ENCODE measurements at places on chromosomes 5 and 9. TPM values are rescaled to one million over a fixed set of nuclear protein-coding genes. Genes with fewer than 3 reads are reported as not detected.

- no peak overlapping the region for H3K4me3 ChIP-seq
- DNase-seq: no peak
- H3K27ac ChIP-seq: no peak overlapping the region
- no peaks in the 10 kb centered on the region for H3K27me3 ChIP-seq
- no peaks in the 10 kb centered on the region for H3K36me3 ChIP-seq
Measured at GRCh38 chr5:52867809-52868208, 80.1 kb downstream of the ITGA1 start.

- peaks cover 15% of the 10 kb centered on the region for H3K4me1 ChIP-seq
- H3K36me3 ChIP-seq: no peaks in the 10 kb centered on the region
- no peak overlapping the region for H3K27ac ChIP-seq
- no peaks in the 10 kb centered on the region for H3K27me3 ChIP-seq
- DNase-seq: no peak
Measured at GRCh38 chr5:53350991-53351770, 129.2 kb upstream of the FST start.

DNA sequence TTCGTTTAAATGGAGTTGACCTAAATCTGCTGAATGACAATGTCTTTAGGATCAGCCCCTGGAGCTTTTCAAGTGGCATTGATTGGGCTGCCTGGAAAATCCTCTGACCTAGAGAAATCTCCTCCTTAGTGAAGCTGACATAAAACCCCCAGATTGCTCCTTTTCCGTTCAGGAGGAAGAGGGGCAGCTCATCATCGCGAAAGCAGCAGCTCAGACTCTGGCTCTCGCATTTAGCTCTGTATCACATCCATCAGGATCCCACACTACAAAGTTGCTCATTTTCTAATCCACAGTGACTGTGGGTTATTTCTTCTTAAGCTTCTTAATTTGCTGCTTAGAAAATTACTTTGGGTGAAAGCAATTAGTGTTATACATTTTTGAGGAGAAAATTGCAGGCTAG is 373.7 kb downstream of the ENC1 start:
- DNase-seq: no peak
- no peak overlapping the region for H3K4me3 ChIP-seq
- no peaks in the 10 kb centered on the region for H3K27me3 ChIP-seq
- peaks cover 3% of the 10 kb centered on the region for H3K4me1 ChIP-seq

DNA sequence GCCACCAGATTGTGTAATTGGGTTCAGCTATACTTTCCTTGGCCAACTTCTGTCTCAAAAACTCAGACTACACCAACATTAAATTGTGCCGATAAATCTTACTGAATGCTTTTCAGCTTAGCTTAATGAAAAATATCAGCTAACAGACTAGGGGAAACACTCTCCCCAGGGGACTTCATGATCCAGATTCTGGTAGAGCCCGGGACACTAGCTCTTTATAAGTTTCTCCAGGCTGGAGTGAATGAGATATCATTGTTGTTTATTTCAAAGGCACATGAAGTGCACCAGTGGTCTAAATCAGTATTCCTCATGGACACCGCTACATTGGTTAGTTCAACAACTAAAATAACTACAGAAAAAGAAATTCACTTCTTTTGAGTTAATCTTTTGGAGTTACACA is 10.5 kb upstream of the LHFPL2 start:
- no peaks in the 10 kb centered on the region for H3K36me3 ChIP-seq
- H3K4me1 ChIP-seq: no peaks in the 10 kb centered on the region
- H3K27me3 ChIP-seq: no peaks in the 10 kb centered on the region
- DNase-seq: no peak
- H3K27ac ChIP-seq: no peak overlapping the region

DNA sequence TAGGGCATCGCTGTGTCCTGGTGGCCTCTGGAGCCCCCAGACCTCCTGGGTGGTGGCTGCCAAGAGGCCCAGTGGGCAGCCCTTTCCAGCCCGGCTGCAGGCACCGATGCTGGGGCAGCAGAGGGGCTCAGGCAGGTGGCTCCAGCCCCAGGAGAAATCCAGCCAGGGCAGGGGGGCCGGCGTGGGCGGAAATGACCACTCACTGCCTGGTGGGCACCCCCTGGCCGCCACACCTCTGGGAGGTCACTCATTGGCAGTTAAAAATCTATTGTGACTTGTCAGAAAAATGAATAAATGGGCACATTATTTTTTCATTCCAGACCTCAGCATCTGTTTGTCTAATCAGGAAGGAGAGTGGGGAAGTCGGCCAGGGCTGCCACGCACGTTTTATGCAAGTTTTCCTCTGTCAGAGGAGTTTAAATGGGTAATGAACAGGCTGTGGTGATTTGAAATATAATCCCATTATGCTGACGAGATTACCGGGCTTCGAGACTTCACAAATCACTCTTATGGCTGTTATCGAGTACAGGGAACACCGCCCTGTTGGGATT is 171.9 kb downstream of the GAPVD1 start:
- H3K4me3 ChIP-seq: no peak overlapping the region
- peaks cover 5% of the 10 kb centered on the region for H3K36me3 ChIP-seq
- H3K27ac ChIP-seq: no peak overlapping the region
- H3K27me3 ChIP-seq: no peaks in the 10 kb centered on the region
- no peaks in the 10 kb centered on the region for H3K4me1 ChIP-seq

GRCh38 chr9:111450124-111450523 is 34.1 kb downstream of the ECPAS start:
- no peak for DNase-seq
- H3K36me3 ChIP-seq: peaks cover 5% of the 10 kb centered on the region
- H3K27me3 ChIP-seq: no peaks in the 10 kb centered on the region

- peaks cover 68% of the 10 kb centered on the region for H3K36me3 ChIP-seq
- DNase-seq: no peak
- H3K4me3 ChIP-seq: no peak overlapping the region
- H3K27ac ChIP-seq: no peak overlapping the region
- no peaks in the 10 kb centered on the region for H3K27me3 ChIP-seq
Measured at GRCh38 chr5:112865128-112865527, 4.0 kb downstream of the SRP19 start.

TXNDC15 gene
- total RNA-seq: 87.2 TPM

ICE1 gene
- total RNA-seq: 34.0 TPM

PCDH12 gene
- under 0.01 TPM for total RNA-seq

LHX2 gene
- not detected for total RNA-seq

FIBCD1 gene
- 5.3 TPM for total RNA-seq

ELOVL7 gene
- under 0.01 TPM for total RNA-seq

TLX3 gene
- not detected for total RNA-seq

ACTBL2 gene
- not detected for total RNA-seq

PIP5KL1 gene
- total RNA-seq: 3.5 TPM

ANKRD18A gene
- not detected for total RNA-seq

BARHL1 gene
- total RNA-seq: not detected

PCDHB5 gene
- total RNA-seq: 2.9 TPM
